Putamen (tissue), 1 donor: ENCODE measurements at places on chromosomes 1 and 21.

GRCh38 chr1:43560286-43560685 is 29.6 kb downstream of the PTPRF start:
- no peak for DNase-seq

- DNase-seq: no peak
These were observed 75.5 kb downstream of the VAV3 start for GRCh38 chr1:107889524-107889923.

GRCh38 chr1:116167625-116168276 is 56.6 kb downstream of the MAB21L3 start:
- no peak for DNase-seq

- no peak for DNase-seq
These were observed 27.7 kb downstream of the PCNT start for GRCh38 chr21:46351476-46352163.
